Epithelial cell of prostate (primary cell): ENCODE measurements at places on chromosomes 7 and 10.

GRCh38 chr10:91887272-91888076 lies 21.8 kb downstream of the FGFBP3 start:
- no peak for DNase-seq

GRCh38 chr7:143381427-143382125 lies 431 bp downstream of the ZYX start:
- no peak for DNase-seq

- peak; percentile 69 for DNase-seq
Measured at GRCh38 chr10:101014966-101015581, 15.5 kb downstream of the LZTS2 start.

GRCh38 chr7:113639221-113639620 lies 279.6 kb downstream of the PPP1R3A start:
- no peak for DNase-seq

GRCh38 chr10:104690959-104691358 lies 49.9 kb downstream of the SORCS3 start:
- no peak for DNase-seq

DNA sequence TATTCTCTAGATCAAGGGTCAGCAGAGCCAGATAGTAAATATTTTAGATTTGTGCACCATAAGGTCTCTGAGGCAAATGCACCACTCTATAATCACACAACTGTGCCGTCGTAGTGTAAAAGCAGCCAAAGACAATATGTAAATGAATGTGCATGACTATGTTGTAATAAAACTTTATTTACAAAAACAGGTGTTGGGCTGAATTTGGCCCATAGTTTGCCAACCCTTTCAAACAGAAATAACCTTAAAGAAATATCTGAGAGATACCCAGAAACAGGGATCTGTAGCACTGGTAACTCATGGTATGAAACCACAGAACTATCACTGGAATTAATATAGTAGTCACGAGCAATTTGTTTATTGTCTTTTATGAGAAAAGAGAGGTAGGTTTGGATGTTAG lies 86.0 kb downstream of the ARID5B start:
- no peak for DNase-seq

DNA sequence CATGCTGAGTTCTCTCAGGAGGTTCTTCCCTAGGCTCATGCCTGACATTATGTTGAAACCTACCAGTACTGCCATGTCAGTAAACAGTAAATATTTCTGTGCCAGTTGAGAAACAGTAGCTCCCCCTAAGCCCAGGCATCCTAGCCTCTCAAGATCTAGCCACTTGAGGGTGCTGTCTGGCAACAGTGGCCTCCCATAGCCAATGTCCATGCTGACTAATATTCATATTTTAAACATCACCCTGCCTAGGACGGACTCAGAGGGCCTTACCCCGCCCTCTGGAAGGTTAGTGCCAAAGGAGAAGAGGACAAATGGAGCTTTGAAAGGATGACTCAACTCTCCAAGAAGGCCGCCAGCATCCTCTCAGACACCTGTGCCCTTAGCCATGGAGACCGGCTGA lies 7.7 kb downstream of the ACSM6 start:
- peak; percentile 46 for DNase-seq

GRCh38 chr7:27739301-27739908 lies 557 bp upstream of the TAX1BP1 start:
- DNase-seq: no peak

- DNase-seq: no peak
Measured at GRCh38 chr7:16934722-16935340, 53.0 kb upstream of the AGR3 start.

- DNase-seq: no peak
Measured at GRCh38 chr7:6479067-6479466, 31.3 kb upstream of the DAGLB start.

DNA sequence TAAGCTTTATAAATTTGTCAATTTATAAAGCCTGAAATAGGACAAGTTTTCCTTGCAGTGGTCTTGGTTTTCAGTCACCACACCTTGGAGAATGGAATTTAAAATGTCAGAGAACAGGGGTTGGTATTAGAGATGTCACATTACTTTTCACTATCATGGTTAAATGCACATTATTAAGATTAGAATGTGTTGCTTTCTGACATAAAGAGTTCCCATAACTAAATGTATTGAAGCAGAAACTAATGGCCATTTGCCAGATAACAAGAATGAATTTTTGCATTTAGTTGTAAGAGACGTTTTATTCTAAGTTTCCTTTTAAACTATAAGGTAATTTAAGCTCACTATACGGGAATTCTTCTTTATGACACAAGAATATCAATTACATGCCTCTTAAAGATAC lies 172.3 kb downstream of the ARL4A start:
- no peak for DNase-seq

DNA sequence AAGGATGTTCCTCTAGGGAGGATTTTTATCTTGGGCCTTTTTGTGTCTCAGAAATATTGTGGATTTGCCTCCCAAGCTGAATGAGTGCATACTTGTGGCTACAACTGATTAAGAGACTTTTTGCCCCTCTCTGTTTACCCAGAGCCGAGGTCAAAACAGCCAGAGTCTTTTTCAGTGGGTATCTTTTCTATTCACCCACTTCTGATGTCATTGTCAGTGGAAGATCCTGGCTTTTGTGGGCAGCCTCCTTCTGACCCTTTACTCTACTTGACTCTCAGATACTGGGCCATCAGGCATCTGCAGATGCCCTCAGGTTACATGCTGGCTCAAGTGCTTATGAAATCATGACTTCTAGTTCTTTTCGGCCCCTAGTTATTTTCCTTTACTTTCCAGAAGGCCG lies 19.6 kb upstream of the PIP4K2A start:
- DNase-seq: no peak

DNA sequence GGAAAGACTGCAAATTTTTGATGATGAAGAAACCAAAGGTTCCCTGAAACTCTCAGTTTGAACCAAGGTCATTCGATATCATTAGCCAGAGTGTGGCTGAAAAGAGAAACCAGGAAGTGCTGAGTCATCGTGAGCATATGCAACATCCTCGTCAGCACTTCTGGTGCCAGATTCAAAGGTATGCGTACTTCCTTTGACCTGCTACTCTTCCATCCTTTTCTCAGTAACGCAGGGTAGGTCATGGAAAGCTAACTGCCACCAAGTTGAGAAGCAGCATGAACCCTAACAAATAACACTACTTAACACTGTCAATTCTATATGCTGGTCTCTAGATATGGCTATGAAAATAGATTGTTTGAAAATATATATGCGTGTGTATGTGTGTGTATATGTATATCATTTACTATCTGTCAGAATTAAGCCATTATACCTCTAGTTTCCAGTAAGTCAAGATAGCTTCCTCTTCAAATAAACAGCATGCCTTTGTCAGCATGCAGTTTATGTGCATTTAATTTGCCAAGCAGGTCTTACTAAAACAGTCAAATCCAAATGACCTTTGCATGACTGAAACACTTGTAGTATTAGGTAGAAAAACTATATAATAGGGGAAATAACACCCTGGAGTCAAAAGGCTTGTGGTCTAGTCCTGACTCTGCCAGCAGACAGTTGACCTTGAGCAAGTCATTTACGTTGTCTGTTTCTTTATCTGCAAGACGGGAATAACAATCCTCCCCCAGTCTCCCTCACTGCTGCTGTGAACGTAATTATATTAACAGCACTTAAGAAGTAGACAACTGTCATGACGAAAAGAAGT lies 26.4 kb downstream of the CDK6 start:
- DNase-seq: peak; percentile 77

DNA sequence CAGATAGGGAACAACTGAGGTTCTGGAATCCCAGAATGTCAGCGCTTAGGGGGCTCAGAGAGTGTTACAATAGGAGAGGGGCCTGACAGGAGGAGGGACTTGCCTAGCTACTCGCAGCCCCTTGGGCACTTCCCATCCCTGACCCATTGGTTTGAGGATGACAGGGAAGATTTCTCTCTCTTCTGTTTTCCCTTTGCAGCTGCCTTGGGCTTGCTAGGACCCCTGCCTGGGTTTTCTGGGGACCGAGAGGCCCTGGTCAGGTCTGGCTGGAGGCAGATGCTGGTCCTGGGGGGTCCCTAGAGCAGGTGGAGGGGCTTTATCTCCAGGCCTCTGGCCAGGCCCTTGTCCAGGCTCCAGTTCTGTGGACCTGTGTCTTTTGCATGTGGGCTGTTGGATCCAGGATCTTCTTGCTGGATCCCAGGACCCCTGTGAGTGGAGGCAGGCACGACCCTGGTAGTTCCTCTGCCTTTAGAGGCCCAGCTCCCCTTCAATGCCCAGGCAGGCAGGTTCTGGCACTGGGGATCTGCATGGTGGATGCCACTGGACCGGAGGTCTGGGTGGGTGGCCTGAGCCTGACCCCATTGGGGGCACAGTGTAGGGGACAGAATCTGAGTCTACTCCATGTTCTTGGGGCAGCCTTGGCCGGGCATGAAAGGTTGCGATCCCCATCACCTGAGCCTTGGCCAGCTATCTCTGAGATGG lies 26.9 kb downstream of the RAMP3 start:
- no peak for DNase-seq

GRCh38 chr10:133421336-133422222 lies 2.8 kb downstream of the SPRN start:
- no peak for DNase-seq

- peak; percentile 66 for DNase-seq
Measured at GRCh38 chr7:105691680-105692564, 110.6 kb upstream of the EFCAB10 start.

- peak; percentile 33 for DNase-seq
Measured at GRCh38 chr7:111362506-111363054, 199.7 kb downstream of the IMMP2L start.

- DNase-seq: peak; percentile 57
Measured at GRCh38 chr10:24618401-24618800, 105.3 kb downstream of the ARHGAP21 start.

DNA sequence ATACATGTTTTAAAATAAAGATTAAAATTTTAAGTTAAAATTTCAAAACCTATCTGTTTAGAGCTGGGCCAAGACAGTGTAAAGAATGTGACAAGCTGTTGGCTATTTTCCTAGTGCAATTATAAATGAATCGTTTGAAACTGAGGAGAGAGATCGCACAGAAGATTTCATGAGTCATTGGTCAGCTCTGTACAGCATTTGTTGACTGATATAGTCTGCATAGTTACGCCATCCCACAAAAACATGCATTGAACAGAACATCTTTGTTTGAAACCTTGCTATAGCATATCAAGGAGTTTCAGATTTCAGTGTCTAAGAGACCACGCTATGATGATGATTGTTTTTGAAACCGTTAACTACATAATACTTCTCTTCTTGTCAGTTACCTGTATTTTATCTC lies 1.3 kb upstream of the C10orf67 start:
- DNase-seq: peak; percentile 86

- DNase-seq: no peak
Measured at GRCh38 chr7:157150882-157151281, 12.2 kb downstream of the UBE3C start.

DNA sequence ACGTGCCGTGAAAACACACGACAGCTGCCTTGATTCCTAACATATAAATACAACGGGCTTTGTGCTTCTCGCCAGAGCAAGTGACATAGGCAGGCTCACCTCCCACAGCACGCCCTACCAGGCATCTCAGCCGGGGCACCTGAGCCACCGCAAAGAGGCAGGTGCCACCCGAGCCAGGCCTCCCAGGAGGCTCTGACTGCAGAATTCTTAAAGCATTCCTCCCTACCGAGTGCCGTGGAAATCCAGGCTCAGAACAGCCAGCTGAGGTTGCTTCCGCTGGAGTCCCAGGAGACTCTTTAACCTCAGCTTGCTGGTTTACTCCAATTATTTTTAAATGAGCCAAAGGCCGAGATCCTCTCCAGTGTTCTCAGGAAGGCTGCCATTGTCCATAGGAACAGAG lies 206.5 kb downstream of the USP6NL start:
- DNase-seq: no peak

DNA sequence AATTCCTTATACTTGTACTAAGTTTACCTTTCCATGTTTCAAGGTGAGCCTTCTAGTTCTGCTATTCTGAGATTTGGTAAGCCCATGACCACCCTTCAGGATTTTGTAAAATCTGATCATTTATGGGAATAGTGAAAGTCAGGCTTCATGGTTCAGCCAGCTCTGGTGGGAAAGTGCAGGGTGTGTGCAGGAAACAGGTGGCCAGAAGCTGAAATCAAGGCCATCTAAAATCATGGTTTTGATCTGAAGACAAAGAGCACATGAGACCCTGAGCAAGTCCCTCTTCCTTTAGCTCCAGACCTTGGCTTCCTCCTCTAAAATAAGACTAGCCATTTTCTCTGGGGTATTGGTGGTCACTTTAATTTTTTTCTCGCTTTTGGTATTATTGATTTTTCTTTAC lies 91.3 kb downstream of the CALD1 start:
- DNase-seq: no peak

- peak; percentile 22 for DNase-seq
Measured at GRCh38 chr7:121278120-121279021, 50.4 kb upstream of the WNT16 start.

DNA sequence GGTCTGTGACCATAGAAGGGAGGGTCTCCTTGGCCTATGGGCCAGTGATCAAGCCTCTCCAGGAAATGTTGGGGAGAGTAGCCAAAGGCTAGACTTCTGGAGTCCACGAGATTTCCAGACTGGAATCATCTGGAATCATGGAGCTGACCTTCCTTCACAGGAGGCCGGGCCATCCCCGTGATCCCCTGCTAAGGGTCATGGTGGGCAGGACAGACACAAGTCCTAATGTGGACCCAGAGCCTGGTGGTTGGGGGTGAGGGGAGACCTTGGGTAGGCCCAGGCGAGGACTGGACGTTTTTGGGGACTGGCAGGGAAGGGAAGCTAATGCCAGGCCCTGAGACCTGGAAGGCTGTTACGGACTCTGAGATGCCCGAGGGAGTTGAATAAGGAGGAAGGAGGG lies 9.8 kb upstream of the GRID1 start:
- no peak for DNase-seq

DNA sequence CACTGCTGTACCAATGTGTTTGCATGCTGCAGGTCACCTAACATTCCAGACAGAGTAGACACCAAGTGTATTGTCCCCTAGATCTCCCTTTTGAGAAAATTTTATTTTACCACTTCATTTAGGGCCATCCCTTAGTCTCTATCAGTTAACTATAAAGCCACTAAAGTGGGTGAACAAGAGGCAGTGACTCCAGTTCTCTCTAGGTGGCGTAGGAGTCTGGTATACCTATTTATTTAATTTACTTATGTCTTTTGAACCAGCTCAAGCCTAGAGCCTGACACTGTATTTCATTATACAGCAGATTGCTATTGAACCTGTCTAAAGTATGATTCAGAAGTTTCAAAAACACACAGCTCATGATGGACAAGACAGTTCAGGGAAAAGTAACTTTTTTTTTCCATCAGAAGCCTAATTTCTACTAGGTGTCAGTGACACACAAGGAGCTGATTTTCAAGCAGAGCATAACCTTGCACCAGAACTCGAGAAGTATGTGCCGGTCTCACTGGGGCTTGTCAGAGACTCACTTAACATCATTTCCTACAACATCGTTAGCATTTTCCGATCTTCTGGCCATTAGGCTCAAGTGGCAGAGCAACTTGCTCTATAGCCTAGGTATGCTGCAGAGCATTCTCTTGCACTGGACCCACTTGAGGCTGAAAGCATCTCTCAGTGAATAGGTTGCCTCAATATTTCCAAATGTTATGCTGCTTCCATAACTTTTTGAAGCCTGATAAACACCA lies 175.4 kb downstream of the CDC14C start:
- no peak for DNase-seq

GRCh38 chr7:1901431-1902210 lies 231.5 kb downstream of the ELFN1 start:
- DNase-seq: no peak
